Left colon (tissue), 2 donors: ENCODE measurements at places on chromosomes 6 and 20. TPM values are rescaled to one million over a fixed set of nuclear protein-coding genes. Genes with fewer than 3 reads are reported as not detected.

RAET1L gene
- total RNA-seq, result not detected

GRCh38 chr6:42692137-42692911 lies 30.1 kb downstream of the PRPH2 start:
- DNase-seq, result no peak

AIF1 gene
- total RNA-seq, result 15.0 TPM

EPB41L1 gene
- 63.1 TPM for total RNA-seq

OLIG3 gene
- total RNA-seq, result not detected

DNA sequence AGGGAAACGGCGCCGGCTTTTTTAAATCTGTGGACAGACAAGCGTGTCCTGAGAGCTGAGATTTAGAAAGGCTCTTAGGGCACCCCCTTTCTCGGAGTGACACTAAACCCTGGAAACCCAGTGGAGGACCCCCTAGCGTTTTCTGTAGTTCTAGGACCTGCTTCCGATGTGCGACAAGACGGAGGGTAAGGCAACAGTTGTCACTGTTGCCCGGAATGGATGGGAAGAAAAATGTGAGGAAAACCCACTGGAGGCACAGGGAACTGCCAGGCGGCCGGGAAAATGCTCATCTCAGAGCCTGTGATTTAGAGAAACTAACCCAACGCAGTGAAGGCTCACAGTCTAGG lies 551 bp upstream of the ATP5F1E start:
- no peak for DNase-seq

SLC23A2 gene
- total RNA-seq, result 10.1 TPM

- DNase-seq, result no peak
Measured at GRCh38 chr6:72245565-72245964, 359.2 kb downstream of the RIMS1 start.

- DNase-seq, result no peak
Measured at GRCh38 chr6:138526822-138527235, 27.5 kb upstream of the NHSL1 start.

- DNase-seq, result no peak
Measured at GRCh38 chr6:132405143-132405915, 4.1 kb upstream of the MOXD1 start.

PDE10A gene
- 0.85 TPM for total RNA-seq

DNA sequence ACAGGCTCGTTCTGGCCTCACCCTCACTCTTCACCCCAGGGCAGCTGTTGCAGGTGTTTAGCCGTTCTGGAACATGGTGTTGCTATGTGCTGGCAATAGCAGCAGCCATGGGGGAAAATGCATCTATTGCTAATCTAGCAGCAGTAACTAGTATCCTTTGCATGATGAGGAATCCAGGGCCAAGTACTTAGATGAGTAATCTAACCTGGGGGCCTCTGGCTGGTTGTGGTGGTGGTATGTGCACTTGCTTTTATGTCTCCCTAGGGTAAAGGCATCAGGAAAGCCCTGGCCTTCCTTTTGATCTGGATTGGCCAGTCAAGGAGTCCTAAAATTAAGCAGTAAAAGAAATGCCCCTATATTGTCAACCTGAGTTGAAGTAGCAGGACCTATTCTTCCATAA lies 594.5 kb upstream of the MAP3K7 start:
- DNase-seq, result no peak

DNA sequence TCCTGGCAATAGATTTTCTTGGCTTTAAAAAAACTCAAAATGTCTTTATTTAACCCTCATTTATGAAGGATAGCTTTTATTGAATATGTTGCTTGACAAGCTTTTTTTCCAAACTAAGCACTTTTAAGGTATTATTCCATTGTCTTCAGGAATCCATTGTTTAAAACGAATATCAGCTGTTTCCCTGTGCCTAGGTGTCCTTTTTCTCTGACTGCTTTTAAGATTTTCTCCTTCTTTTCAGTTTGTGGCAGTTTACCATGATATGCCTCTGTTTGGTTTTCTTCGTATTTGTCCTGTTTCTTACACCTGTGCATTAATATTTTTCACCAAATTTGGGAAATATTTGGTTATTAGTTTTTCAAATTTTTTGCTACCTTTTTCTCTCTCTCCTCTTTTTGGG lies 68.4 kb downstream of the YTHDF1 start:
- no peak for DNase-seq

DNA sequence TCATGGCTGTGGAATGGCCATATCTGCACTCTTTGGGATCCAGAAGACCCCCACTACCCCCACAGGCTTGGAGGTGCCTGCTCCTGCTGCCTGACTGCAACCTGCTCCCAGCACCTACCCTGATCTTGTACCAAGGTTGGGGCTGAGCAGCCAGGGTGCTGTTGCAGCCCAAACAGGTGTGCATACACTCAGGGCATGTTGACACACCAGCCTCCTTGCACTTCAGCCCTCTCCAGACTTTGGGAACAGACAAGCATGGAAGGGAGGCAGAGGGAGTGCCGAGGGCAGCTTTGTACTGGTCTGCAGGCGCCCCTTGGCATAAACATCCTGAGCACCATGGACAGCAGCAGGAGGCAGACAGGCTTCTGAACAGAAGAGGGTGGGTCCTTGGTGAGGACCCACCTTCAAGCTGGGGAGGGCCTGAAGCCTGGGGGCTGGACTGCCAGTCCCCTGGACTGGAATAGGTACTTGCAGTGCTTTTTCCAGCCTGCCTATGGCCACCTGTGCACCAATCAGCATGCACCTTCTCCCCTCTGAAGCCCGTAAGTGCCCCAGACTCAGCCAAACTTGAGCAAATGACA lies 1675.8 kb downstream of the HACE1 start:
- DNase-seq, result no peak
